ENCODE measurements at places on chromosomes 3 and 15. TPM values are rescaled to one million over a fixed set of nuclear protein-coding genes. Genes with fewer than 3 reads are reported as not detected.

PLA2G4B gene
- total RNA-seq, result 4.1 TPM

AMIGO3 gene
- total RNA-seq, result 0.30 TPM

CFAP100 gene
- not detected for total RNA-seq

ECE2 gene
- not detected for total RNA-seq

CCRL2 gene
- 3.6 TPM for total RNA-seq

RARB gene
- not detected for total RNA-seq

NIPA2 gene
- 113 TPM for total RNA-seq

STAB1 gene
- total RNA-seq, result not detected

PPP1R14D gene
- not detected for total RNA-seq

TUSC7 gene
- total RNA-seq, result not detected

C3orf49 gene
- not detected for total RNA-seq

SPTBN5 gene
- 0.21 TPM for total RNA-seq

SNRPA1 gene
- 233 TPM for total RNA-seq

UBA7 gene
- total RNA-seq, result 41.9 TPM

TMC3 gene
- not detected for total RNA-seq

SEMA3G gene
- total RNA-seq, result 0.08 TPM

GALNT15 gene
- total RNA-seq, result not detected

DUOX1 gene
- 0.19 TPM for total RNA-seq

TNNC1 gene
- total RNA-seq, result 2.1 TPM

COPS2 gene
- 104 TPM for total RNA-seq

AHSG gene
- not detected for total RNA-seq

FGF7 gene
- not detected for total RNA-seq

GAP43 gene
- not detected for total RNA-seq

CCDC32 gene
- total RNA-seq, result 29.4 TPM

ACAD9 gene
- total RNA-seq, result 47.4 TPM

MASP1 gene
- not detected for total RNA-seq

PLAAT1 gene
- total RNA-seq, result not detected

KLHL6 gene
- 34.6 TPM for total RNA-seq

LRRC2 gene
- total RNA-seq, result not detected

SPTSSB gene
- not detected for total RNA-seq

CPEB1 gene
- 0.55 TPM for total RNA-seq

SOX14 gene
- total RNA-seq, result not detected

CELF6 gene
- total RNA-seq, result 0.42 TPM

DIS3L gene
- total RNA-seq, result 27.0 TPM

FBXL22 gene
- 0.95 TPM for total RNA-seq

XYLB gene
- total RNA-seq, result 6.9 TPM

PAK6 gene
- total RNA-seq, result 2.1 TPM

DPH3 gene
- total RNA-seq, result 32.2 TPM

ACP3 gene
- not detected for total RNA-seq

CCR9 gene
- total RNA-seq, result 1.5 TPM

CHRM5 gene
- not detected for total RNA-seq

PLXND1 gene
- 7.6 TPM for total RNA-seq

PRRT3 gene
- total RNA-seq, result 9.4 TPM

FBXW12 gene
- total RNA-seq, result not detected

INKA1 gene
- 2.1 TPM for total RNA-seq

P2RY13 gene
- not detected for total RNA-seq

EOMES gene
- 16.2 TPM for total RNA-seq

CATSPER2 gene
- total RNA-seq, result 0.51 TPM

SACM1L gene
- 103 TPM for total RNA-seq

NR1I2 gene
- total RNA-seq, result 0.55 TPM

NAALADL2 gene
- total RNA-seq, result not detected

AMT gene
- total RNA-seq, result 0.99 TPM

PIGZ gene
- 0.57 TPM for total RNA-seq

NOX5 gene
- not detected for total RNA-seq
